ENCODE measurements at places on chromosomes 5 and 9. TPM values are rescaled to one million over a fixed set of nuclear protein-coding genes. Genes with fewer than 3 reads are reported as not detected.

GRCh38 chr9:109046346-109046745, 33.0 kb upstream of the CTNNAL1 start:
- DNase-seq, result no peak

GRCh38 chr9:124220946-124221451, 36.8 kb upstream of the NEK6 start:
- no peak for DNase-seq

GRCh38 chr5:88727705-88728313, 155.2 kb downstream of the MEF2C start:
- no peak for DNase-seq

DNA sequence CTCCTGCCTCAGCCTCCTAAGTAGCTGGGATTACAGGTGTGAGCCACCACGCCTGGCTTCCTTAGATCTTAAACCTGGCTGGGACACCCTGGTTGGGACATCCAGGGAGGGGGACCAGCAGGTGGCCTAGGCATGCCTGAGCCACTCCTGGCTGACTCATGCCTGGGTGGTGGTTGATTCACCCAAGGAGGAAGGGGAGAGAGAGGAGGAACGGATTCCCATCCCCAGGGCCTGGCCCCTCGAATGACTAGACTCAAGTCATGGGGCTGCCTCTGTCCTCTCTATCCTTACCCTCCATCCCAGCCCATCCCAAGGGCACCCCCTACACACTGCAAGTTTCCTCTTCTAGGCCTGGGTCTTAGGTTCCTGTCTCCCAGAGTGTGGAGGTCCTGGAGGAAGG, 12.7 kb downstream of the EEIG1 start:
- DNase-seq, result peak; percentile 86

DNA sequence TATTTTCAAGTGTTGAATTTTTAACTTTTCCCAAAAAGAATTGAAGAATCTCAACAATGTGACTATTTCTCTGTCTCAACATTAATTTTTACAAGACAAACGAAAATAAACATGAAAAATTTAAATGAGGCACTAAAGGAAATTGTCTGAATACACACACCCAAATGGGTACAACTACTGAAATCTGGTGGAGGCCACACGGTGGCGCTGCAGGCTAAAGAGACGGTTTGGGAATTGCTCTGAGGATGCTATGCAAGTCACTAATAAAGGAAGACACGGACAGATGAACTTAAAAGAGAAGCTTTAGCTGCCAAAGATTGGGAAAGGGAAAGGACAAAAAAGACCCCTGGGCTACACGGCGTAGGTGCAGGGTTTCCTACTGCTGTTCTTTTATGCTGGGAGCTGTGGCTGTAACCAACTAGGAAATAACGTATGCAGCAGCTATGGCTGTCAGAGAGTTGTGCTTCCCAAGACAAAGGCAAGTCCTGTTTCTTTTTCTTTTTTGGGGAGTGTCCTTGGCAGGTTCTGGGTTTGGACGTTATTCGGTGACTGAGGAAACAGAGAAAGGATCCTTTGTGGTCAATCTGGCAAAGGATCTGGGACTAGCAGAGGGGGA, at the start of gene PCDHB10:
PCDHB10 (plus strand) TSS at position 244 of the 616 bp plus-strand sequence; CDS start at position 444, 200 bp downstream.
- DNase-seq, result no peak

Gene PHYHD1
- total RNA-seq, result 5.2 TPM

GRCh38 chr5:165014439-165014838, 1509.0 kb downstream of the MAT2B start:
- no peak for DNase-seq

Gene ANKRD34B
- not detected for total RNA-seq

All from mucosa of descending colon (tissue), 3 donors.